Motor neuron (in vitro differentiated cells): ENCODE measurements at places on chromosomes 2 and 18.
A peak's percentile ranks its signal among the peaks of the same experiment; 100 is the strongest.

DNA sequence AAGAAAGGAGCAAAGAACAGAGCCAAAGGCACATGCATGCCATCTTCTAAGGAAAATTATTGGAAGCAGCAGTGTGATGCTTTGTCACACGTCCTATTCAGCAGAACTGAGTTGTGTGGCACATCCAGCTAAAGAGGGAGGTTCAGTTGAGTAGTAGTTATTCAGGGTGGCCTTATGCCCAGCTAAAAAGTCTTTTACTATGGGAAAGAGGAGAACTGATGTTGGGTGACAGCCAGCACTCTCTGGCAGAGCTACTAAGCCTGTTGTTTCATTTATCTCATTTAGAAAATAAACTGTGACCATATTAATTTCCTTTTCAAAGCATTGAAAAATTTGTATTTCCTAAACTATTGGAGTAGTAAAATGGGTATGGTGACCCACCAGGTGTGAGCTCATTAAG, 18.5 kb downstream of the ITGA6 start:
- no peak for ATAC-seq

DNA sequence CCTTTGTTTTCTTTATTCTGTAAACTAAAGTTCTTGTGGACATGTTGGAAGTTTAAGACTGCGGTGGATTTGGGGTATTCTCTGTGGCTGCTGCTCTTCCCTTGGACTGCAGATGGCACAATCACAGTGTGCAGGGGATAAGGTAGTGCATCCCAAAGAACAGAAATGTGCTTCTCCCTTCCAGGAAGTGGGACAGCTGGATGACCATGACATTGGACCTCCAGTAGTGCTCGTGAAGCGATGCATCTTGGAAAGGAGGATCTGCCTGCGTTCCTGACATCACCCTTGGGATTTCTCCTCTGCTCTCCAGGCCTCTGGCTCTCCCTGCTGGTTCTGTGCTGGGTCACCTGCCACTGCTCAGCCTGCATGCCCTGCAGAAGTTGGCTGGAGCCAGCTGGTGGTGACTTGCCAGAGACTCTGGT, 109.9 kb downstream of the SLC4A3 start:
- ATAC-seq: peak; percentile 81

DNA sequence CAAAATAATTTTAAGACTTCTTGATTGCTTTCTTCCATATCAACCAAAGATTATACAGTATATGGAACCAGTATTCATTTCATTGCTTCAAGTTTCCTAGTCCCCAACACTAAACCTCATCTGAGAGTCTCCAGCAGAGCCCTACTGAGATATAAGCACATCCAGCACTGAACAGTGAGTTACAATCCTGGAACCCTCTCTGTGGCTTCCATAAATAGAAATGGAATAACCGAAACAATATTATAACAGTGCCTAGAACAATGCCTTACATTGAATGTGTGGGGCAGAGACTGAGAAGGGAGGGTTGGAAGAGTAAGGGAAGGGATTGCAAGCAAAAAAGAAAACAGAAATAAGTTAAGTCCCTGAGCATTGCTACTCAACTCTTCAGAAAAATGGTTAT, 18.9 kb downstream of the AAK1 start:
- no peak for ATAC-seq

DNA sequence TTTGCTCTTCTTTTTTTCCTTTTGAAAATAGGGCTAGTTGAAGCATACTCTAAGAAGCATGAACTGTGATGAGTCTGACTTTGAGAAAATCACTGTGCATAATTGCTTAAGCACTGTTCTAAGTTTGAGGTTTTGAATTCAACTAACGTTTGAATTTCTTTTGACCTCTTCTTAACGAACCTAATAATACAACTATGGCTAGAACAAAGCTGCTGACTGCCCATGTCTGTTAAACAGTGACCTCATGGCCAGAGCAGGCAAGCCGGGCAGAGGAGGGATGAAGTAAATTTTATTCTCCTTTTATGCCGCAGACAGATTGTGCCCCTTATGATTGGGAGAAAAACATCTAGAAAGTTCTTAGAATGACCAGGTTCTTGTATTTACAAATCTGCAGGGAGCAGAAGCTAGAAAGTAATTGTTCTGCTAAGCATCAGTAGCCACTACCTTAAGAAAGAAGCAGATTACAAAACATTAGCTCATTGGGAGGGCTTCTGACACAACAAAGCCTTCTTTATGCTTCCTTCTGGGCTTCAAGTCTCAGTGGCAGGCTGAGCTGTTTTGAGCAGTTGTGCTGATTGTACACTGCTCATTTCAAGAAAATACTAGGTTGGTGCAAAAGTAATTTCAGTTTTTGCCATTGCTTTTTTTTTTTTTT, 97.8 kb upstream of the RASGRP3 start:
- ATAC-seq: peak; percentile 63

DNA sequence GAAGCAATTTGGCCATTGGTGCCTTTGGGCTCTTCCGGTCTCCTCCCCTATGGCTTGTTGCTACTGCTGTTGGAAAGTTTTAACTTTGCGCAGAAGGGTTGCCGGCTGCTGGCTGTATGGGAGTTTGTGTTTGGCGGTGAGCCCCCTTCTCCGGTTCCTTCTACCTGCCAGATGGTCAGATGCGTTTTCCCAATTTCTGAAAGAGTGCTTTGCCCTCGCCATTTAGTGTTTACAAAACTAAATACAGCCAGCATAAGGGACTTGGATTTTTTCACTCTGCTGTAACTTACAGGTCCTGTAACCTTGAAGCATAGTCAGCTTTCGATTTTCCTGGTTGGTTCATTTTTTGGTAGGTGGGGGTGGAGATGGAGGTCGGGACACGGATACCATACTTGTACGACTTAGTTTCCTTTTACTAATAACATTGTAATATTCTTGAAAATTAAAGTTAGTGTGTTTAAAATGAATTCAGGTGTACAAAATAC, 604 bp downstream of the COQ10B start:
- ATAC-seq: no peak

GRCh38 chr2:118750959-118751565, 96.4 kb downstream of the EN1 start:
- ATAC-seq: no peak
